ENCODE measurements at places on chromosomes 3 and 15.

DNA sequence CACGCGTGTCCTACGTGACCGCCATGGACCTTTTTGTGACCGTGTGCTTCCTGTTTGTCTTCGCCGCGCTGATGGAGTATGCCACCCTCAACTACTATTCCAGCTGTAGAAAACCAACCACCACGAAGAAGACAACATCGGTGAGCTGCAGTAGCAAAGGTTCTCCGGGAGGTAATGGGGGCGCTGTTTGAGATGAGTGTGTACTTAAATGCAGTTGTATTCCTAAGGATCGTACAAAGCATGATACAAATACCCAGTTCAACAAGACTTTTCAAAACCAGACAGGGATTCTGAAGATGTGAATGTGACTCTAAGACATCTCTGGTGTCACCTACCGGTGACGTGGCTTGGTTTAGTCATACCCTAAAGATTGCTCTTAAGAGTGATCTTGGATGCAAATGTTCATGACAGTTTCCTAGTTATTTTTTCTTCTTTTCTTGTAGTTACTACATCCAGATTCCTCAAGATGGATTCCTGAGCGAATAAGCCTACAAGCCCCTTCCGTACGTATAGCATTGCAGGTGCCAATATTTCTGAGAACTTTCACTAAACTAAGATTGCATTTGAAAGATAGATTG is 556.6 kb downstream of the GABRG3 start:
- DNase-seq = no peak

DNA sequence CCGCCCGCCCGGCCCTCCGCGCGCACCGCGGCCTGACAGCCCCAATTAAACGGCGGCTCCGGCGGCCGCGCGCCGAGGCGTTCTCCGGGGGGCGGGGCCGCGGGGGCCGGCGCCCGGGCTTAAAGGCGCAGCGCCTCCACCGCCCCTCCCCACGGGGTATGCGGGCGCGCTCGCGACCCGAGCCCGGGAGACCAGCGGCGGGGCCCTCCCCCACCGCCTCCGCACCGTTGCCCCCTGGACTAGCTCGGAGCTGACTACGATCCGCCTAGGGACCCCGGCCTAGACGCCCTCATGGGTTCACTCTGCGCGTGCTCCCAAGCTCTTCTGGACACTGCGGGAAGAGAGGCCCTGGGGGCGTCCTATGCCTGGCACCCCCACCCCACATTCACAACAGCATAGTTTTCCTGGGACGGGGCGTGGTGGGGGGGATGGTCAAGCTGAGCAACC is at the start of gene DUSP7:
DUSP7 (minus strand) TSS at position 51 of the 447 bp plus-strand sequence. CDS start 205 bp downstream, outside the sequence.
- DNase-seq = peak; percentile 67

GRCh38 chr3:24155276-24155675 is 210.2 kb downstream of the NR1D2 start:
- DNase-seq = no peak

DNA sequence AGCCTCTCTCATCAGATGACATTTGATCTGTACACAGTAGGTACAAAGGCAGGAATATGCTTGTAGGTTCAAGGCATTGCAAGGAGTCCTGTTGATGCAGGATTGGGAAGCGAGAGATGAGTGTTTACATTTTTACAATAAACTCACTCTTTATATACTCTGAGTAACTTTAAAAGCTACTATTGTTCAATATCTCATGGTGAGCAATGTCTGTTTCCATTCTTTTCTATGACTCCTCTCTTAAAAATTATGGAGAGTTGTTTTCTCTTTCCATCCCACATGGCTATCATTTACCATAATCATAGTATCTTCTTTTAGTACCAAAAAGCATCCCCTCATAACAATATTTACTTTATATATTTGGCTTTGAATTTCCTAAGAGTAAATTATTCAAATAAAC is 314.0 kb upstream of the CDIN1 start:
- DNase-seq = no peak

DNA sequence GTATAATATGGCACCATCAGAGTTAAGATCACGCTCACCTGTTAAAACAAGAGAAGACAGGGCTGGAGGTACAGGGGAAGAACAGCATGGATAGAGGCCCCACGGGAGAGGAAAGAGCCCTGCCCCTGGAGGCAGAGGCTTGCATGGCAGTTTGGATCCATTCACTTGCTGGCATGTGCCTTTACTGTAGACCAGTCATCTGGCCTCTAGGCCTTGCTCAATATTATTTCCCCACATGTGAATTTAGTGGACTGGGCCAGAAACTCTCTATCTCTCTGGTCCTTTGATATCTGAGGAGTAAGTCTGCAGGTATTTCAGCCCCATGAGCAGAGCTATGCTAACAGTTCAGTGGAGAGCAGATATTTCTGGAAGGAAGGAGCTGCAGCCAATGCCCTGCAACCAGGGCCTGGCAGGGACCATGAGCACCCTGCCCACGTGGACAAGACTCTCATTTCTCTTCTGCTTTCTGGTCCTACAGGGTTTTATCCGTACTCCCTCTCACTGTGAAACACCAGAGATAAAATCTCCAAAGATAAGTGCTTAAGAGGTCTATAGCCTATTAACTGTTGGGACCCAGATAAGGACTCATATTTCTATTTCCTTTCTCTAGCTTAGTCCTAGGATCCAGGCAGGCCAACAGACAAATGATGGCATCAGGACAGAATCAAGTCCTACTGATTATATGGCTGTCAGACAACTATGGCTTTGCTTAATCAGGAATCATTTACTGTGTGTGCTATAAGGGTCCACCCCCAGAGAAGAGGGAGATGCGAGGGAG is 65.0 kb downstream of the CLDN11 start:
- no peak for DNase-seq

DNA sequence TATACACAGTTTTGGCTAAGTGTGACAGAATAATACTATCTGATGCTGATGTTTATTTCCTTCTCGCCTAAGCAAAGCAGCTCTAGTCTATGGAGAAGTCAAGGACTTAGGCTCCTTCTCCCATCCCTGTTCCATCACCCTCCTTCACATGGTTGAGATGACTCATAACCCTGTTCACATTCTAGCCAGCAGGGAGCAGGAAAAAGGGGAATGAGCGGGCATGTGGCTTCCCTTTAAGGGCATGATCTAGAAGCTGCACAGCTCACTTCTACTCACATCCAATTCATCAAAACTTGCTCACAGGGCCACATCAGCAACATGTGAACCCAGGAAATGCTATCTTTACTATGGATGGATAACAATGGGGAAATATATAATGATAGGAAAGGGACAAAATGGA is 40.9 kb downstream of the CBLB start:
- DNase-seq = no peak

DNA sequence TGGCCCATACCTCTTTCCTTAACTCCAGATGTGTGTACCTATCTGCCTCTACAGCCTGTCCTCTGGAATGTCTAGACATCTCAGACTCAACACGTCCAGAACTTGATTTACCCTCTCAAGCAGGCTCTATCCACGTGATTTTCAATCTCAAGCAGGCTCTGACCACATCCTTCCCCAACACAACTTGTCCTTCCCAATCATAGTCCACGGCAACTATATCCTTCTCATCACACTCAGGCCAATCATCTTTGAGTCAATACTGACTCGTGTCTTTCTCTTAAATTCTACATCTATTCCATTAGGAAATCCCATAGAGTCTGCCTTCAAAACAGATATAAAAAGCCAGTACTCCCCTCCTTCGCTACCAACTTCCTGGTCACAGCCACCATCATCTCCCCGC is 70.4 kb downstream of the FOXP1 start:
- no peak for DNase-seq

DNA sequence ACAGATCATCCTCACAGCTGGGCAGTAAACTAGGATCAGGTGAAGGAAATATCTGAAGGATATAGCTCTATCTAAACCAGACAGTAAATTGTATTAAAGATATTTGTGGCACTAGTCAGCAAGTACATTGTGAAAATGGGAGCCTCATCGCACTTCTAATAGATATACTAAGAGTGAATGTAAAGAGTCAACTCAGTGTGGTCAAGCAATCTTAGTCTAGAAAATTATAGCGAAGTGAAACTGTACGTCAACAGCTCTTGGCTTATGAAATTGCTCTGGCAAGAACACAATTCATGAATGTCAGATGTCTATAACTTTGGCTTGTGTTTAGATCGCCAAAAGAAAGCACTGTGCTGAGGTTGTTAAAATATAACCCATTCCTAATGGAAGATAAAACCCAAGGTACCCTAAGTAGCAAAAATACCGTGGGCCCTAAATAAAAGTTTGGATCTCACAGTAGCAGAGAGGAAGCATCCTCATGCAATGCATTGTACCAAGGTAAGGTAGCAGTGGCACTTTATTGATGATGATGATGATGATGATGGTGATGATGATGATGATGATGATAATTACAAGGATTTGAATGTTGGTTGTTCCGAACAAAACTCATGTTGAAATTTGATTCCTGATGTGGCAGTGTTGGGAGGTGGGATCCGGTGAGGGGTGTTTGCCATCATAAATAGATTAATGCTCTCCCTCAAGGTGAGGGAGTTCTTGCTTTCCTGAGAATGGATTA is 228.5 kb downstream of the UNC13C start:
- no peak for DNase-seq

DNA sequence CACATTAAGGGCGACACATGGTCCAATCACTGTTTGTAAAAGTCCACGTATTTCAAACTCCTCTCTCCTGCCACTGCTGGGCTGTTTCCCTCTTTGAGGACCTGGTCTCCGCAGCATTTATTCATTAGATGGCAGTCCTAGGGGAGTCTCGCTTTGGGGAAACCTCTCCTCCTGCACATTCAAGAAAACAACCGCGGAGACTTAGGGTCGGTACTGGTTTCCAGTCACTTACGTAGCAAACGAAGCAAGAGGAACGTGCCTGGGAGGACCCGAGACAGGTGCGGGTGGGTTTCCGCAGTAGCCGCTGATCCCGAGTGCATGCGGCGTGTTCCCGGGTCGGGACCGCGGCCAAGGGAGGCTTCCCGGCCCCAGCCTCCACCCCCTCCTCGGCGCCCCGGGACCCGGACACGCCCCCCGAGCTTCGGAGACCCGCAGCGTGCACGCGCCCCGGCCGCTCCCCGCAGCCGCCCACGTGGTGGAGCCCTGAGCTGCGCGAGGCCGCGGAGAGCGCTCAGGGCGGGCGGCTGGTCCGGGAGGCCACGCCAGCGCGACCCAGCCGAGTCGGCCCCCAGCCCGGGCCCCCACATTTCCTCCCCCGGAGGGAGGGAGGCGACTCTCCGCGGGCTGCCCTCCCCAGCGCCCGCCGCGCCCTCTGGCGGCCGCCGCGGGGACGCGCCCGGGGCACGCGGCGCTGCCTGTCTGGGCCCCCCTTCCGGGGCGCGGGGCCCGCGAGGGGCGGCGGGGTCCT is 1.1 kb upstream of the IGF1R start:
- peak; percentile 71 for DNase-seq

DNA sequence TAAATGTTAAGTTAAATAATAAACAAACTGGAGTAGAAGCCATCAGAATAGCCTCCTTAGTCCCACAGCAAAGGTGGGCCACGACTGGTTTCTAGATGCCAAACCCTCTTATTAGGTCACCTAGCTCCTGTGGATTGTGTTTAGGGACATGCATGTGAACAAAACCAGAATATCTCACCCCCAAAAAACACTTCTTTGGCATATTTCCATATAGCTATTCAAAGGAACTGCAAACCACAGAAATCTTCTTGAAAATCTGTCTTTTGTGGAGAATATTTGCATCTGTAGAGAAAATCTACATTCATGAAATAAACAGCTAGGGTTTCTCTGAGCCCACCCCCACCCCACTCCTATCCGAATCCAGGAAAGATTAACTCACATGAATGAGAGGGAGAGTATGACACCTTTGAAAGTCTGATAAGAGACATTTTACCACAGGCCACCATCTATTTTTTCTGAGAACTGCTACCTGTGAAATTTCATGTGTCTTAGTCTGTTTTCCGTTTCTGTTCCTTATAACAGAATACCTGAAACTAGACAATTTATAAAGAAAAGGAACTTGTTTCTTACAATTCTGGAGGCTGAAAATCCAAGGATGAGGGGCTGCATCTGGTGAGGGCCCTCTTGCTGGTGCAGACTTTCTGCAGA is 159.4 kb downstream of the NEK10 start:
- no peak for DNase-seq

GRCh38 chr3:168888781-168889180 is 774.7 kb downstream of the MECOM start:
- no peak for DNase-seq

GRCh38 chr3:144643771-144644198 is 672.2 kb downstream of the DIPK2A start:
- DNase-seq = no peak

DNA sequence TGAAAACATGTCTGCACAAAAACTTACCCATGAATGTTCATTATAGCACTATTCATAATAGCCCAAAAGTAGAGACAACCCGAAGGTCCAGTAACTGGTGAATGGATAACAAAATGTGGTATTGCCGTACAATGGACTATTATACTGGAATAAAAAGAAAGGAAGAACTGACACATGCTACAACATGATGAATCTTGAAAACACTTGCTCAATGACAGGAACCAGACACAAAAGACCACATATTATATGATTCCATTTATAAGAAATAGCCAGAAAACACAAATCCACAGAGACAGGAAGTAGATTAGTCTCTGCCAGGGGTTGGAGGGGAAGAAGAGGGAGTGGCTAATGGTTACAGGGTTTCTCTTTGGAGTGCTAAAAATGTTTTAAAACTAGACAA is 18.3 kb downstream of the SHC4 start:
- DNase-seq = no peak

GRCh38 chr15:83106994-83107840 is at the start of gene TM6SF1:
Gene TM6SF1 (plus strand): TSS chr15:83107645. CDS start chr15:83107681, 36 bp downstream.
- no peak for DNase-seq

DNA sequence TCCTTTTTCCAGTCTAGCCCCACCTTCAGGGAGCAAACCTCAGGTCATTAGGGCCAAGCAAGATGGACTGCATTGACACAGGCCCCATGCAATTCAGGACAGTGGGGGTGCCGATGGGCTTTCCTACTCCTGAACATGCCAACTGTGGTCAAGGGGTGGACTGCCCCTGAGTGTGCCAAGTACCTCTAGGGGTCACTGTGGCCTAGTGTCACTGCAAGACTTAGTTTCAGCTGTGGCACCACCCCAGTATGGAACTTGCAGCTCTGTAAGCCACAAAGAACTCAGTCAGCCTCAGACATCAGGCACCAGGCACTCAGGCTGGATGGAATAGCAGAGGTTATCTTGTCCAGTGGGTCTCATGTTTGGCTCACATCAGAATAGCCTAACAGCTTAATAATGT is 32.3 kb downstream of the EXOG start:
- no peak for DNase-seq

- DNase-seq = no peak
Measured at GRCh38 chr15:75008629-75009326, 13.4 kb downstream of the SCAMP5 start.

Data from activated CD4-positive, alpha-beta T cell treated with anti-CD3 and anti-CD28 coated beads for 4 hours (primary cell).